ENCODE measurements at places on chromosomes 2 and 18.

- DNase-seq: peak; percentile 67
Observed at GRCh38 chr18:13800505-13801259, 23.3 kb upstream of the MC5R start.

DNA sequence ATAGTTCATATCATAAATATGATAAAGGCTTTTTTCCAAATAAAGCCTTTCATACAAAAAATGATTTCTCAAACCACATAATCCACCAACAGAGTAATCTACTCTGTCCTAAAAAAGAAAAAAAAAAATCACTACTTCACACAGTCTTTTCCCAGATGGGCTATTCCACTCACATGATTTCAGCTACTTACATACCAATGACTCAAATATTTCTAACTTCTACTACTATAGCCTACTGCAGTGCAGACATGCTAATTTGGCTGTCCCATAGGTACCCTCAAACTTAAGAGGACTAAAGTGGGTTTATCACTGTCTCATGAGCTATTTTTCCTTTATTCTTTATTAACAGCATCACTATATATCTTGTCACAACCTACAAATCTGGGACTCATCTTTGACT is 57.4 kb downstream of the SLC66A3 start:
- DNase-seq: no peak

DNA sequence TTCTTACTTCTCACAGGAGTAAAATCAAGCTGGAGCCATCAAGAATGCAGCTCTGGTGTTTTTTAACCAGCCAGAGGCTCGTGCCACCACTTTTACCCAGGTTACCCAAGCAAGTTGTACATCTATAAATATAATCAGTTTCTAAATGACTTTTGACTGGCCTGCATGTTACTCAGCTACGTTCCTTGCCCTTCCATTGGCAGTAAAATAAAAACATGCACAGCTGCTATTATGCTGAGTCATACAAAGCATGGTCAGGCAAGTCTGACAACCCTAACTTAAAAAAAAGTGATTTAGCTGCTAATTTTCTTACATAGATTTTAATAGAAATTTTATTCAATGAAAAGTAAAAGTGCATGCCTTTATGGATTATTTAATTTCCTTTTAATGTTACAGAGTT is 111.7 kb upstream of the CSRNP3 start:
- DNase-seq: no peak

DNA sequence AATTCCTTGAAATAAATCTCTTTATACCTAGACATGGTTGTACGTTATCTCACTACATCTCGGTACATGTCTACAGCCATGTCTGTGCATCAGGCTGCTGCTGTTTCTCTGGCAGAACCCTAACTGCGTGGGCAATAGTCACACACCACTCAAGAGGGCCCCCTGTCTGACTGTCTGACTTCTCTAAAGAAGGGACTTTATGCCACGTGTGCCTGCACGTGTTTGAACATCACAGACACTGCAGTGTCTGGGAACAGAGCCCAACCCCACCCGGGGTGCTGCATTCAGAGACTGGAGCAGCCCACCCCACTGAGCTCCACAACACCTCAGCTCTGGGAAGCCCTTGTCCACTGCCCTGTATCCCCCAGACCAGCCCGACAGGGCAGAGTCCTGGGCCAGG is 55.0 kb downstream of the KIF1A start:
- no peak for DNase-seq

DNA sequence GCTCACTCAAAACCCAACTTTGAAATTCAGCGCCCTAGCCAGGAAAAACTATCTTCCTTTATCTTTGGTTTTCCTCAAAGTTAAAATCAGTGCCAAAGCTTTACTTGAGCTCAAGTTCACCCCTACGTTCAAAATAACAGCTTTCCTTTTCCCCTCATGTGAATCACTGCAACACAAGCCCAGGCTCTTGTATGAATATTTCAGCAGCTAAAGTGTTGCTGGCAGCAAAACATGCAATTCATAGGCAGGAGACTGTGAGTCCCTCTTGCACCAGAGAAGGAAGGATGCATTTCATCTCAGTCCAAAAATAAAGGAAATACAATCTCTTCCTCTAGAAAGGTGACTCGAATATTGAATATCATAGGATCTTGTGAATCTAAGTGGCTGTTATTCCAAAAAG is 461.3 kb upstream of the SOX11 start:
- DNase-seq: no peak

DNA sequence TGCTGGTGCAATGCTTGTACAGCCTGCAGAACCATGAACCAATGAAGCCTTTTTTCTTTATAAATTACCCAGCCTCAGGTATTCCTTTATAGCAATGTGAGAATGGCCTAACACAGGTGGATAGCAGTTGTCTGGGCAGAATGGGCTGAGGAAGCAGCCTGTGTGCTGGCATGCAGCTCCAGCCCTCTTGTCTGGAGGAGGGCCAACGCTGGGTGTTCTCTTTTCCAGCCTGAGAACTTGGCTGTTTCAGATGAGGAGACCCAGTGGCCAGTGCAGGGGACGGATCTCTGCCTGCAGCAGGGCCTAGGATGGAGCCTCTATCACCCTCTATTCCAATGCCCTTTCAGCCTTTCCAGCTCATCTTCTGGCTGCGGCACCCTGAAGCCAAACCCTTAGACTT is 58.8 kb downstream of the CTIF start:
- DNase-seq: no peak

- DNase-seq: no peak
Observed at GRCh38 chr2:164498836-164499235, 122.4 kb downstream of the GRB14 start.

- DNase-seq: no peak
Observed at GRCh38 chr2:50529600-50530218, 502.2 kb downstream of the NRXN1 start.

DNA sequence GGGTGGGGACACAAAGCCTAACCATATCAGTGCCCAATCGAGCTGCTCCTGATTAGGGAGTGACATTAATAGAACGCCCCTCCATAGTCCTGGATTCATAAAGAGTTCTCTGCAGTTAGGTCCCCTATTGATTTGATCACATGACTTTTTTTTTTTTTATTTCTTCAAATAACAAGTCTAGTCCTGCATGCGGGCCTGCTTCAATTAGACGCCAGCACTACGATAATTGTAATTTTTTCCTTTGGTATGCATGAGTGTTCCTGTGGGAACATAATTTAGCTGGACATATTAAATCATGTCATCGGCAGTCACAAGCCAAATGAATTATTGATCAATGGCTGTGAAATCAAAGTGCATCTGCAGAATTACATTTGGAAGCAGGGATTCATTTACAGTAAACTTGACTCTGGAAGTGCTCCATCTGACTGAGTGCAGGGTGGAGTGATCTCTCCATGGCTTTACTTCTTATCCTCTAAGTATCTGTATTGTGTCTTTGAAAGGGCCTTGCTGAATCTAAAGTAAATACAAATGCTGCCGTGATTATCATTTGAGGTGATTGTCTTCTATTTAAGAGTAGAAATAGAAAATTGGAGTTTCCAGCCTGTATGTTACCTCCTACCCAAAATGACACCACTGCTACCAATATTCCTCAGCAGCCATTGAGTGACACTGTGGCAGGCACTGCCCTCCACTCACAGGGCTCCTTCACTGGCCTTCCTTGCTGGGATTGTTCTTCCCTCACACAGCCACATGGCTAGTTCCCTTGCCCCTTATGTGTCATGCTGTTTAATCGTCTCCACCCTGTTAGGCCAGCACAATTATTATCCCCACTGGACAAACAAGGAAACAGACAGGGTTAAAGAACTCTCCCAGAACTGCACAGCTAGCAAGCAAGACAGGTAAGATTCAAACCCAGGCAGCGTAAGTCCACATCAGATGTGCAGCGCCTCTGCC is 337.4 kb upstream of the ID2 start:
- DNase-seq: no peak

- DNase-seq: no peak
Observed at GRCh38 chr2:84212611-84213314, 246.3 kb downstream of the SUCLG1 start.

- DNase-seq: no peak
Observed at GRCh38 chr2:206993964-206994363, 54.6 kb downstream of the CPO start.

DNA sequence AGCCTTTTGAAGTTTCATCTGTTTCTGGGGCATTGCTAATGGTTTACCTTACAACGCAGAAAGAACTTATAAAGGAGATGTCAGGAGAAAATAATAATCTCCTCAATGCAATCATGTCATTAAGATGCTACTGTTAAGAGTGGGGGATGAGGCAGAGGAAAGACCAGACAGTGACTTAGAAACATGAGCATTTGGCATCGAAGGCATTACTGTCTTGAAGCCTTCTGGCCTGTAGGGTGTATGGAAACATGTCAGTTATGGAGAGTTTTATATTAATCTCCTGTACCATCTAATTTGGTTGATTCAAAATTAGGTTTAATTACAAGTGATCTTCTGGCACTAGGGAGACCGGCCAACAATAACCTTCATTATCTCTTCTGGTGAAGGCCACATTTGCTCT is 32.5 kb downstream of the CDC42EP3 start:
- DNase-seq: no peak

GRCh38 chr18:38693104-38693503 is 1127.5 kb upstream of the CELF4 start:
- DNase-seq: no peak

- DNase-seq: no peak
Observed at GRCh38 chr18:49563130-49563540, 1.3 kb downstream of the LIPG start.

DNA sequence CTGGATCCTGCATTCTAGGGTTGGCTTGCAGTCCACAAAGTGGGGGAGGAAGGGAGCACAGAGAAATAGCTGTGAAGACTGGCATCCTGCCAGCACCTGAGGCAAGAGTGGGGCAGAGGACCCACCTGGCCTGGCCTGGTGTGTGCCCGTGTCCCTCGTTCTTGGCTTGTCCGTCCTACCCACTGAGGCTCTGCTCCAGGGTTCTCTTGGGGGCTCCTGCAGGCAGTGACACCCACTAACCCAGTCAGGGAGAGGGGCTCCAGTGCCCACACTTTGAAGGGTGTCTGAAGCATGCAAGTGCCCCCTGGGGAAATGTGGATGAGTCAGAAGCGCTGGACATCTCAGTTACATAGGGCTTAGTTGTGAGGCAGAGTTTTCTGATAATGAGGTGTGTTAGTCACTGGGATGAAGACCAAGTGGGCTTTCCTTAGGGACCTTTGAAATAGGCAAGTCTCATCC is 79.4 kb downstream of the SLC4A3 start:
- no peak for DNase-seq

DNA sequence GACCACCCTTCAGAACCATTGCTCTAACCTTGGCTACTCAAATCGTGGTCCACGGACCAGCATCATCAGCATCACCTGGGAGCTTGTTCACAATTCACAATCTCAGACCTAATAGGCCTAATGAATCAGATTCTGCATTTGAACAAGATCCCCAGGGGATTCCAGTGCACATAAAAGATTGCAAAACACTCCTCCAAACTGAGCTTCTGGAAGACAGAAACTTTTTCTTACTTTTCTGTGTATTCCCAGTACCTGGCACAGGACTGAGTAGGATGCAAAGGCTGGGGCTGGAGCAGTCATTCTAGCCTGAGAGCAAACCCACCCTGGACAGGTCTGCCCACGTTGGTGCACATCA is 115.1 kb upstream of the COPS8 start:
- DNase-seq: no peak

DNA sequence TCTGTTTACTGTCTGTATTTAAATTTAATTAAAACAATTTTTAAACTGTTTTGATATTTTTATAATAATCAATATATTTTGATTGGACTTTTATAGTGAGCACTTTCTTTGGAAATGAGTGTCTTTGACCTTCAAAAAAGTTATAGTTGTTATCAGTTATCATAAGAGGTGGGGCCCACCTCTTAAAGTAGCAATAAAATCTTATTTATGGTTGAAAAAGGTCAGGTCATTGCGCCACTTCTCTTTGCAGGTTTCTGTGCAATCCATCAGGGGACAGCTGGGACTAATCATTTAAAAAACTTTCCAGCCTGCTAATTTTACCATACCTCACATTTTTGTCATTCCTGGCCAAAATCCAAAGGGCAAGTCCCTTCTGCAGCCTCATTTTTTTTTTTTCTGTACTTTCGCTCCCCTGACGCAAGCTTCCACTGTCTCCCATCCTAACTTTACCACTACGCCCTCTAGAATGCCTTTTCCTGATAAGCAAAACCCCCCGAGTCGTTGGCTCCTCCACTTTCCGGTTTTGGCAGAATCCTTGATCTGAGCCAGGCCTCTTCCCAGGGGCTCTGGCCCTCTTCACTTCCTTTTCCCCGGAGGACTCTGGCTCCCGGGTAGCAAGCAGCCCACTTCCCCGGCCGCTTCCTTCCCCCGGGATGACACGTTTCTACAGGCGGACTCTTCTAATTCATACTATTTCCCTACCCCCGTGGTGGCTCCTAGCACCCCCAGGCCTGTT is 1.1 kb upstream of the SEH1L start:
- DNase-seq: no peak

Measured in stimulated activated CD4-positive, alpha-beta T cell treated with anti-CD3 and anti-CD28 coated beads, Interleukin-2, amount 100 ng/mL, for 24 hours (primary cell).